ENCODE measurements at places on chromosomes 7 and 10. TPM values are rescaled to one million over a fixed set of nuclear protein-coding genes. Genes with fewer than 3 reads are reported as not detected.

C10orf53 gene
- not detected for total RNA-seq

DNA sequence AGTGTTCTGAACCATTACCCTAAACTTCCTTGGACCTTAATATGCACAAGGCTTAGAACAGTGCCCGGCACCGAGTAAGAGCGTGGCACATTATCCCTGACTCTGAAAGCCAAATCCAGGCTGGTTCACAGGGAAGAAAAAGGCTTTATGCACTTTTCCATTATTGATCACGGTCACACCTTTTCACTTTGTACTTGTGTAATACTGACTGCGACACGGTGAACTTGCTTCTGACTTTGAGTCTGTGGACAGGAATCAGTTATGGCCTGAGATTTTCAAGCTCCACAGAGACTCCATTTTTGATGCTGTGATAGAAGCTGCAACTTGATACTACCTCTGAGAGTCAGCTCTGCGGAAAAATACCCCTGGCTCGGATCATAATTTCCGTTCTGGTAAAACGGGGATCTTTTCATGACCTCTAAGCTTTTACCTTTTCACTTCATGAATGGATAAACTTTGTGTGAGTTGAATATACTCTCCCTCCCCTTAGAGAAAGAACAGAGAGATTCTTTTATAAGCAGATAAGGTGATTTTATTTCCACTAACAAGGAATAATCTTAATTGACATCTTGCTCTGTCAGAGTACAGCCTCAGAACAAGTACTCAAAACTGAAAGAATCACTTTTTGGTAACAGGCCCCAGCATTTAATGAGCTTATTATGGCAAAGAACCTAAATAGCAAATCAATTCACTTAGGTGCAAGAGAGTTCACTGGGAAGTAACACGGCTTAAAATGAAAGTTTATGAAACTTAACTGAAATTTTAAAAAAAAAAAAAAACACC lies 88.8 kb downstream of the ELMO1 start:
- no peak for DNase-seq

GRCh38 chr10:4332764-4333458 lies 493.1 kb upstream of the AKR1E2 start:
- DNase-seq, result peak; percentile 1

DNA sequence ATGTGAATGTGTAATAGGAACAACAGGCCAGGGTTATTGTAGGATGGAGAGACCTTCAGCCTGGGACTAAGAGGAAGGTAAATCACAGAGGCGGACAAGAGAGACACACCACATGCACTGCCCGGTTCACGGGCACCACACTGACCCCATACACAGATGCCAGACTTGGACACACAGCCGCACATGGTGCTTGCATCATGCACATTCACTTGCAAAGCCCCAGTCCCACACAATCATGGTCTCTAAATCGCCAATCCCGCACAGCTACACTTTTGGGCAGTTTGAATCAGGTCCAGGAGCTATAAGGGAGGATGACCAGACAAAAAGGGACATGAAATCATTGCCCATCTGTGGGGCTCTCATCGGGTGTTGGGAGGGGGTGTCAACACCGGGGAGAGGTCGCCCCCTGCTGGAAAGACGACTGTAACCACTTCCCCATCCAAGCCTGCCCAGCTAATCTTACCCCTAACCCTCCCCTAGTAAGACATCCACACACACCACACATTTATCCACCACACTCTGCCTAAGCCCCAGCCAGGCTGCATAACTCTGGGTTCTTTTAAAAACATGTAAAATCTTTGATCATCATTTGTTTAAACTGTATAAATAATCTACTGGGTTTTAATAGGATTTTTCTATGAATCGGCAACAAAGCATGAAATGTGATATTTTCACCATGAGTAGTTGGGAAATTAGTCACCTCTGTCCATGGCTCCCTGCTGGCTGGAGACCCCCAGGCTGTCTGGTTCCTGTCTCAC lies 40.5 kb upstream of the SLF2 start:
- peak; percentile 38 for DNase-seq

GRCh38 chr7:6180344-6180725 lies 92.1 kb downstream of the CYTH3 start:
- DNase-seq, result no peak

DNA sequence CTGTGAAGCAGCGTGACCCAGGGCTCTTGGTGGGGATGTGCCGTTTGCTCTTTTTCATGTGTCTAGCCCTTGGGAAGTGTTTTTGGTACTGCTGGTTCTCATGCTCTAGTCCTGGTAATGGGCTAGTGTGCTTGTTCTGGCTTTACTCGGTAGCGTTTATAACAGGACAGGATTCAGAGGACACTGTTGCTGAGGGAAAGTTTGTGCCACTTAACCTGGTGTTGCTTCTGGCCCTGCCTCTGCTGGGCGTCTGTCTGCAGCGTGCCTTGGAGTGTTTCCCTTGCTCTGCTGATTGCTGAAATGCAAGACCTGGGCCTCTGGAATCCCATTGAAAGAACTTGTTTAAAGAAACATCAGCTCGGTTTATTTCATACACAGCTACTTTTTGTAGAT lies 35.0 kb downstream of the INPP5A start:
- DNase-seq, result no peak

Data from naive thymus-derived CD8-positive, alpha-beta T cell (primary cell).